Aorta (tissue), 5 donors: ENCODE measurements at places on chromosomes 12 and 14. TPM values are rescaled to one million over a fixed set of nuclear protein-coding genes. Genes with fewer than 3 reads are reported as not detected.

Gene SYCP3
- total RNA-seq: 0.65 TPM

Gene PRR4
- 4.8 TPM for total RNA-seq

Gene PPM1H
- 9.3 TPM for total RNA-seq

Gene GPR135
- 7.4 TPM for total RNA-seq

- peak; percentile 82 for DNase-seq
These were observed 76.5 kb downstream of the VCPKMT start for GRCh38 chr14:50039734-50040400.

GRCh38 chr12:131120831-131121271 is 167.1 kb downstream of the ADGRD1 start:
- no peak for DNase-seq

DNA sequence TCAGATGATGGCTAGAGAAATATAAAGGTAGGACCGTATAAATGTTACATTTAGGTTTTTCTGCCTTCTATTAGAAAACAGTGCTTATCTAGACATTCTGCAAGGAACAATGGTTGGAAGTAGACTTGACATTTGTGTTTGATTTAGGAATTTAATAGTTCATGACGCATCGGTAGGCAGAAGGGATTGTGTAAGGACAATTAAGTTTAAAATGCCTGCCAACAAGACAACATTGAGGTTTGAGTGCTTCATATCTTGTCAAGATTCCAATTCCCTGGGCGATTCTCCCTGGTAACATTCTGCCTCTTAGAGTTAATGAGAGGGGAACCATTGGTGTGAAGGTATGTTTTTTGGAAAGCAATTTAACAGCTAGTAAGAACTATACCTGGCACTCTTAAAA is 186.8 kb upstream of the RBM19 start:
- DNase-seq: no peak

GRCh38 chr12:62643486-62643885 is 176.9 kb downstream of the MON2 start:
- no peak for DNase-seq

DNA sequence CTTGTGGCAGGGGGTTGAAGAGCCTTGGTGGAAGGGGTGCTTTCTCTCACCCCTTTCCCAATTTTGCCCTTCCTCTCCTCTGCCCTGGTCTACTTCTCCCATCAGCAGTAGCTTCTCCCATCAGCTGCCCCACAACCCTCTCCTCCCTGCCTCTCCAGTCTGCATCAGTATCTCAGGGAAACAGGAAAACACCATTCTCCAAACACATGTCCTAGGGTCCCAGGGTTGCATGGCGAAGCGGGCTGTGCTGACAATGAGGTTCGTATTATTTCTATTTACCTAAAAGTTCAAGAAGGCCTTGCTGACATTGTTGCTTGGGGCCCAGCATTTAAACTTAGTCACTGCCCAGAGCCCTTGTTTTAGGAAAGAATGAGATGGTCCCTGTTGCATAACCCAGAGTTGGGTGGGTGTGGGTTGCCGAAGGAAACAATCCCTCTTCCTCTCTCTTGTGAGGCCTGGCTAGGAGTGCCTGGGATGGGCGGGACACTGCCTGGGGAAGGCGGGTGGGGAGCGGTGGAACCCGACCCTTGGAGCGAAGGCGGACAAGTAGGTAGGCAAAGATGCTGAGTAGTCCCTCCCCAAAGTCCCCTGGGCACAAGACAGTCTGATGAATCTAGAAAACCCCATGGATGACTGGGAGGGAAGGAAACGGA is 1.3 kb upstream of the IGFBP6 start:
- peak; percentile 92 for DNase-seq

GRCh38 chr14:73047808-73048207 is 10.5 kb upstream of the RBM25 start:
- DNase-seq: no peak

DNA sequence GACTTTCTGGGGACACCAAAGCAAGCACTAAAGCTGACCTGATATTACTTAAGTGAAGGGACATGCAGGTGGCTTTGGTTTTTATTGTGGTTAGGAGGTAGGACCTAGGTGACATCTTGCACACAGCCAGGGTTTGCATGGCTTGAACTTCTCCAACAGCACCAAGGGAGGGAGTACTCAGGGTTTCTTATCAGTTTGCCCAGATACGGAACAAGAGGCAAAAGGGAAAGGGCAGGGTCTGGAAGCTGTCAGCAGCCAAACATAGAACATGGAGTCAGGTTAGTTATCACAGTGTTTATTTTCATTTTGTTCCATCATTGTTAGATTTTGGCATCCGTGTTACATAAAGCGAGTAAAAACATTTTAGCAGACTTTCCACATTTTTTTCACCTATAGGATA is 186.3 kb upstream of the CLEC14A start:
- no peak for DNase-seq

GRCh38 chr12:80293759-80294158 is 150.3 kb upstream of the PTPRQ start:
- DNase-seq: no peak

DNA sequence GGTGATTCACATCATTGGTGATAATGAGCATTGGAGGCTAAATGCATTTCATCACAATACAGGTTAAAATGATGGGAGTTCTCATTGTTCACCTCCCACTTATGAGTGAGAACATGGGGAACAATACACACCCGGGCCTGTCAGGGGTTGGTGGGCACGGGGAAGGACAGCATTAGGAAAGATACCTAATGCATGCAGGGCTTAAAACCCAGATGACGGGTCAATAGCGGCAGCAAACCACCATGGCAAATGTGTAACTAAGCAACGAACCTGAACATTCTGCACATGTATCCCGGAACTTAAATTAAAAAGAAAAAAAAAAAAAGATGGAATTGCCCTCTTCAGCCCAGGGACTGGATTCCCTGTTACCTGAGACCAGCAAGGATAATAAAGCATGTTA is 2.3 kb upstream of the LUM start:
- DNase-seq: no peak

DNA sequence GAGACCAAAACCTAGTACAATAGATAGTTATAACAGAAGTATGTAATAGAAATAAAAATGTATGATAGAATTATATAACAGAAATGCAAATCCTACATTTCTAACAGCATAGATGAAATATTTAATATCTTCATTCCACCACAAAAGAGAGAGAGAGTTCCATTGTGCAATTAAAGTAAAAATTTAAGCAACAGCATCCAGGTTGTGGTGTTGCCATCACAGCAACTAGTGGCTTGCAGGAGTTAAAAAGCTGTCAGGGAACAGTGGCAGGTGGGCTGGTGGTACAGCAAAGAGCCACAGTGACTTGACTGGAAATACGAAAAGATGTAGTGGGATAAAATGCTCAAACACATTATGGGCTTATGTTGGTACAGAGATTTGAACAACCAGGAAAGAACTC is 57.1 kb upstream of the MDM1 start:
- DNase-seq: no peak

DNA sequence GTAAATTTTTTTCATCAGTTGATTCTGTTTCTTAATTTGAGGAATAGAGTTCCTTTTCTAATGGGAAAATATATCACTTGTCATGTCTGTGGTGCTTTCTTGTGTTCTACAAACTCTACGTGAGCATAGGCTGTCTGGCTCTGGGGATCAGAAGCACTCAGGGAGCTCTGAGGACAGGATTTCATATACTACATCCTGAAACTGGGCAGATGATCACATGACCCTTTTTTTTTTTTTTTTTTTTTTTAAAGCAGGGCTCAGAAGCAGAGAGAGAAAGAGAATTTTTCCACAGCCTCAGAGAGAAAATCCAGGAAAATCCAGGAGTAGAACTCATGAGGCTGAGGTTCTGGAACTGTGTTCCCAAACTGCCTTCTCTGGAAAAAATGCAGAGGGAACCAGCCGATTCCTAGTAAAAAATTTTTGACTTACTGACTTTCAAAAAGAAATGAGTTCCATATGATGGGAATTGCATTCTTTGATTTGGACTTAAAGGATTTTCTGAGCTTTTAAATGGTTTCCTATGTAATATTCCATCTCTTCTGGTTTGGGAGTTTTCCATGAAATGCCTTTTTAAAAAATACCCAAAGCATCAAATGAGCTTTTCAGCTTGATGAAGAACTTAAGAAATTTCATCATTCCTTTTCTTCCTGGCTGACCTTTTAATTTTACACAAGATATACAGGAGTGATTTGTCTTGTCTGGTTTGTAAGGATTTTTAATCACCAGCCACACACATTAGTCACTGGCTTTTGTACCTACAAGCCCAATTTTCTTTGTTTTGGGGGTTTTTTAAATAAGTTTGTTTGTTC is 183.1 kb upstream of the HIF1A start:
- no peak for DNase-seq
